ENCODE measurements at places on chromosomes 4 and X.

DNA sequence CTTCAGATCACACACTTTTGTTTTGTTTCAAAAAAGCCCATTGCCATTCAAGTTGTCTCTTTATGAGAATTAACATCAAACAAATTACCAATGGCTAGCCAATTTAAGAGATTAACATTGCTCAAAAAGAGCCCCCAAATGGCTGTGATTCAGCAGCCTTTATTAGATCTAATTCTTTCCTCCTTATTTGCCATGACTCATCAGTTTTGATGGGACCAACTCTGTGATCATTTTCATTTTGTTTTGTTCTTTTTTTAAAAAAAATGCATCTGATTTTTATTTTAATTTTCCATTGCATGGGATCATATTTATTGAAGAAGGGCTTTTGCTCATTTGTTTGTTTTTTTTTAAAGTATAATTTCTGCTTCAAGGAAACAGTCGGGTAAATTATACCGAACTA is 161.6 kb upstream of the FRMPD4 start:
- DNase-seq, result no peak

GRCh38 chr4:26337612-26338011 is 16.8 kb downstream of the RBPJ start:
- DNase-seq, result no peak

DNA sequence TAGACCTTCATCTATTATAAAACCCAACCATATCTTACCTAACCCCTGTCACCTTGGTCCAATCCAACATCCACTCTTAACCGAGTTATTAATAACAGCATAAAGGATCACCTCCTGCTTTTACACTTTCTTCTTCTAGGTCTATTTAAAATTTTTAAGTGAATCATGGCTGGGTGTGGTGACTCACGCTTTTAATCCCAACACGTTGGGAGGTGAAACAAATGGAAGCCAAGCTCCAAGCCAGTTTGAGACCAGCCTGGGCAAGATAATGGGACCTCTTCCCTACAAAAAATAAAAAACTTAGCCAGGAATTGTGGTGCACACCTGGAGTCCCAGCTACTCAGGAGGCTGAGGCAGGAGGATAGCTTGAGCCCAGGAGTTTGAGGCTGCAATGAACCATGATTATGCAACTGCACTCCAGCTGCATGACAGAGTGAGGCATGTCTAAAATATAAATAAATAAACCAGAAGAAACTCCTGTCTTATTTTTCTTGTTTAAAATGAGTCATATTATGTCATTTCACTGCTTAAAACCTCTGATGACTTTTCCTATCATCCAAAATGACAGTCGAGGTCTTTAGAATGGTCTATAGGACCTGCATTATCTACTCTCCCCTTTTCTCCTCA is 188.4 kb downstream of the GASK1B start:
- no peak for DNase-seq

DNA sequence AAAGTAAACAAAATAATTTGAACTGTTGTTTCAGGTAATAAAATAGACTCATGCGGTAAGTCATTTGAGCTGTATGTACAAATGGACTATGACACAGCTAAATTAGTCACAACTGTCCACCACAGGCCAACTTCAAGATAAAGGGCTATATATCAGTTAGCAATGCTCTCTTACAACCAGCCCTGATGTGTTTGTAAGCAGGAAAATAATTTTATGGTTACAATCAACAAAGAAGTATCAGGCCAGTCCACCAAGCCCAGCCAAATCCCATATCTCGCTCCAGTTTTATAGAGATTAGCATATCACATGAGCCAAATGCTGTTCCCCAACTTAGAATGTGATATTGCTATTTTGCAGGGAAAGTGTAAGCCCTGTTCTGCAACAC is 511 bp upstream of the DUSP21 start:
- no peak for DNase-seq

DNA sequence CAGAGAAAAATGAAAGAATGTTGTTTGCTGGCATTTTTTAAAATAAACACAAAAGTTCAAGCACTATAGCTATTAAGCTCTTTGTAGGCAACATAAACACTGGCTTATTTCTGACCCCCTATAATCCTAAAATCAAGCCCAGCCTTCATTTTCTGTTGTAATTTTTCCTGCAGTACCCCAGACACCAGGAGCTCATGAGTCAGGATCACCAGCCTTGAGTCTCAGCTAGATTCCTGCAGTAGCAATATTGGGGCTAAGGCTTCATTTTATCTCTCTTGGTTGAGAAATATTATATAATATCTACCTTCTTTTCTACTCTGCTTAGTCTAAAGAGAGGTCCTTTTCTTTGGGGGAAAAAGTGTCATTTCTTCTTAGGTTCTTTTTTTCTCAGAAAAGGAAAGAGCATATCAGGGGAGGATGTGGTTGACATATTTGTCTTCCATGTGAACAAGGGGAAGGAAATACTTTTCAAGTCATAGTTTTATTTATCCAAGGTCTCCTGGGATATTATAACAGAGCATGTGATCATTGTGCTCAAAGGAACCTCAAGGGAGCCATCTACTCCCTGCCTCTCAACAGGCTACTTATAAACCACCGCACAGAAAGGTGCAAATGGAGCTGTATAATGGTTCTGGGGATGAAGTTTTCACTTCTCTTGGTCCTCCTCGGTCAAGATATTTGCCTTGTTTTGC is 678.3 kb upstream of the NR3C2 start:
- DNase-seq, result no peak

DNA sequence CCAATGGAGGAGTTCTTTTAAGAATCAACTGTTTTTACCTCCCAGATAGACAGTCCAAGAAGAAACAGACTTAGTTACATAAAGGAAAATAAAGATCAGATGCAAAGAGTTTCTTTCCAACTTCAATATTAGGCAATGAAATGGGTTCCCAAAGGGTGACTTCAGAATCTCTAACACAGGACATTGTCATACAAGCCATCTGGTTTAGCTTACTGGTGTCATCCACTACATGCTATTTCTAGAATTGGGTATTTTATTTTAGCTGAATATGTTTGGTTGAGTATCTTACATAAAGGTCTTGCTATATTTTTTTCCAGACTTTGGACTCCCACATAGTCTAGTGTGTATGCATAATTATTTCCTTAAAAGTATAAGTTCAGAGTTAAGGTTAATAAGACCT is 162.1 kb upstream of the SLC7A11 start:
- no peak for DNase-seq

- DNase-seq, result no peak
These were observed 13.5 kb upstream of the VSIG4 start for GRCh38 chrX:66053414-66053813.

- no peak for DNase-seq
These were observed 15.1 kb upstream of the INTS6L start for GRCh38 chrX:135505351-135505750.

DNA sequence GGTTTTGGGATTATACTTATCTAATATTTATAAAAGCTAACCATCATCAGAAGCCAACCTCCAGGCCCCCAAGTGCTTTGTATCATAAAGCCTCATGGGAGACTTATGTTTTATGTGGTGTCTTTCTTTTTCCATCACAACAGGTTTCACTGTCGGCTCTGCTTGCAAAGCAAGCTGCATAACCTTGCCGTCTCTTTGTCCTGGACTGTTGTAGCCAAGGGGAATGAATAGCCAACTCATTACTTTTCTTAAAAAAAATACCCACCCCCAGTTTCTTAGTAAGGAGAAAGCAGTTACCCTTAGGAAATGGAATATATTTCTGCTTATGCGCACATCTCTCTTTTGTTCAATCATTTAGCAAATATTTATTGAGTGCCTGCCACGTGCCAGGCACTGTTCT is 40.7 kb downstream of the FAM184B start:
- DNase-seq, result no peak

DNA sequence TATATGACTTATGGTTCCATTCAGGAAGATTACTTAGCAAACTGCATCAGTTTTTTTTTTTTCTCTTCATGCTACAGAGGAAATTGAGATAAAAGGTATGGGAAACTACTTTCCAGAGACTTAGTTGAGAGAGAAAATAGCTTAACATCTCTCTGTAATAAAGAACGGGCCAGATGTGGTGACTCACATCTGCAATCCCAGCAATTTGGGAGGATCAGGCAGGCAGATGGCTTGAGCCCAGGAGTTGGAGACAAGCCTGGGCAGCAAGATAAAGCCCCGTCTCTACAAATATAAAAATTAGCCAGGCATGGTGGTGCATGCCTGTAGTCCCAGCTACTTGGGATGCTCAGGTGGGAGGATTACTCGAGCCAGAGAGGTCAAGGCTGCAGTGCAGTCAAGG is 271.2 kb upstream of the TENM3 start:
- DNase-seq, result no peak

DNA sequence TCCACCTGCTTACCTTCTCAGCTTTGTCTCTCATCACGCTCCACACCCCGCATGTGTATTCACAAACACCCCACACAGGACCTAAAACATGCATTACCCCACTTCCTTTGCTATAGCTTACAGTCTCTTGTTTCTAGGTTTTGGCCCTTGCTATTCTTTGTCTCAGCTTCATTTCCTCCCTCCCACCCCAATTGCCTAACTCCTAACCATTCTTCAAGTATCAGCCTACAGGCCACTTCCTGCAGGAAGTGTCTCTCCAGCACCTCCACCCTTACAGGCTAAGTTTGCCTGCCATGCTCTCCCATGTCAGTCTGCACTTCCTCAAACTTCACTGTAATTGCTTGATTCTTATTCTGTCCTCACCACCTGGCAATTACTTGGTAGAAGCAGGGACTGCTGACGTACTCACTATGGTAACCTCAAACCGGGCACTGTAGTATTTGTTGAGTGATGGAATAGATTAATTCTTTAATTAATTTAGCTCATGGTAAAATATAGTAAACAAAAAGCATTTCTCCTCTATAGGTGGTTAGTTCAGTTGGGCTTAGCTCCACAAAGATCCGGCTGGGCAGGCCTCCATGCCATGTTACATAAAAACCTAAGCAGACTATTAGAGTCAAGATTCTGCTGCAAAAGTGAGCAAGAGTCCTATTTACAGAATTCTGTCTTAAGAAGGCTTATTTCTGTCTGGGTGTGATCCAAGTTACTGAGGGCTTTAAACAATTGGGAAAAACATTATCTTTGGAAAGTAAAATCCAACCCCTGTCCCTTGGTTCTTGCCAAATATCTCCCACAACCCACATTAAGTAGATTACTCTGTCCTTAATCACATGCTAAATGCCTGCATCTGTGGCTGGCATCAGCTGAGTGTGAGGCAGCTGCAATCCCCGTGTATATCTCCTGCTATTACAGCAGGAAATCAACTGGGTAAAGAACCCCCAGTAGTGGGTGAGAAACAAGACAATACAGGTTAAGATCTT is 124.7 kb upstream of the CPEB2 start:
- DNase-seq, result no peak

- DNase-seq, result no peak
These were observed 270.6 kb downstream of the BANK1 start for GRCh38 chr4:102061133-102061532.

DNA sequence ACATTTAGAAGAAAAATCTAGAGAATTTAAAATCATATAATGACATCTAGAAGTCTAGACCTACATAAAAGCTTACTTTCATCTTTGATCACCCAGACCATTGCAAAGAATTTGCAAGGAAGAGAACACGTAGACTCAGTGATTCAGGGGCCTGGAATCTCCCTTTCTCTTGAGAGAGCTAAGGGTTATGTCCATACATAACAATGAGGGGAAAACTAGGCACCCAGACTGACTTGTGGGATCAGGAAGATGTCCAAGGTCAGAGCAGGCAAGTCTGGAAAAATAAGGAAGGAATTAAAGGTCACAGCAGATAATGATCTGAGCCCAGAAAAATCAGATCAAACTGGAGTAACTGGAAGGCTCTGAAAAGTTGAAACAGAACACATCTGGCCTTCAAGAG is 198.4 kb upstream of the SFRP2 start:
- DNase-seq, result no peak

DNA sequence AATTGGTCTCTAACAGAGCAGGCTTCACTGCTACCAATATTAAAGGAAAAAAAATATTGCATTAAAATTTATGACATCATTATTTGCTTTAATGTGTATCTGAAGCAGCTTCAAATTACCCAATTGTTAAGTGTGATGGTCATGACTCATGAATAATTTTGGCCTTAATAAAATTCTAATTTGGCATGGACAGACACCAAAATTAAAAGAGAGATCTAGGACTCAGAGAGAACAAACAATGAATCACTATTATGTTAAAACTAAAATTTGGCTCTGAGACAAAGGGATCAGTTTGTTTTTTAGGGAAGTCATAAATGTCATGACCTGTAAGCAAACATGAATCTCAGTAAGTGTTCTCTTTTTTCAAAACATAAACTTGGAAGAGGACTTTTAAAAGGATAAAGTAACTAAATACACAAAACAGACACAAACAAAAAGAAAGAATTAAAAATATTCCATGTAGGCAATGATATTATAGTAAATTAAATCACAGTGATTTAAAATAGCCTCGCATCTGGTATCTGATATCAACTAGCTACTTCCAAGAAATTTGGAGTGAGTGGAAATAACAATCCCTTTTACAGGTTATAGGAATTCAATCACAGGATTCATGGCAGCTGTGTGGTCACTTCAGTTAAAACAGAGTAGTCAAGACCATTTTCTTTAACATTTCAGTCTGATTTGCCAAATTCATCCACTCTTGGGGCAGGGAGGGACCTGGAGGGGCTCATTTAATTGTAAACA is 11.6 kb downstream of the VEGFC start:
- no peak for DNase-seq

- no peak for DNase-seq
These were observed 999.1 kb downstream of the STPG2 start for GRCh38 chr4:97144199-97144598.

DNA sequence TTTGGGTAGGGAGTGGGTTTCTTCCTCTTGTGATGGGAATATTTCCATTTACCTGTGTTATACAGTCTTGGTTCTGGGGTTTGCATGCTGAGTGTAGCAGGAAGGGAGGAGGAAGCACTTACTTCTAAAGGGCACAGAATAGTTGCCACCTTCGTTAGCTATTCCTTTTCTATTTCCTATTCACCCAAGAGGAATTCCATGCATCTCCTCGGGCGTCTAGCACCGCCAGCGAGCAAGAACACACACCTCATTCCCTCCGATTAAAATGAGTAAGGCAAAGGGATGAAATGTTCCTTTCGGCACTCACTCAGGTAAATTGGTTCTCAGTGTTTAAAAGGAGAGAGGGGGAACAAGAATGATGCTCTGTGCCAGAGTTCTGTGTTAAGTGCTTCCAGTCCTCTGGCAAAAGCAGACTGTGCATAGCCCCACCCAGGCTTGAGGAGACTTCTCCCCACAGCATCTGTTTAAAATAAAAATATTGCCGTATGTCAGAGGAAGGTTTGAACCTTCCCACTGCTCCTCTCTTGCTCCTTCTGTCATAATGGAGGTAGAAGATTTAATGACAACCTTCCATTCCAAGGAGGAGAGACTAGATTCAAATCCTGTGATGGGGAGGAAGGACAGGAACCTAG is 351.4 kb downstream of the PTTG2 start:
- no peak for DNase-seq

DNA sequence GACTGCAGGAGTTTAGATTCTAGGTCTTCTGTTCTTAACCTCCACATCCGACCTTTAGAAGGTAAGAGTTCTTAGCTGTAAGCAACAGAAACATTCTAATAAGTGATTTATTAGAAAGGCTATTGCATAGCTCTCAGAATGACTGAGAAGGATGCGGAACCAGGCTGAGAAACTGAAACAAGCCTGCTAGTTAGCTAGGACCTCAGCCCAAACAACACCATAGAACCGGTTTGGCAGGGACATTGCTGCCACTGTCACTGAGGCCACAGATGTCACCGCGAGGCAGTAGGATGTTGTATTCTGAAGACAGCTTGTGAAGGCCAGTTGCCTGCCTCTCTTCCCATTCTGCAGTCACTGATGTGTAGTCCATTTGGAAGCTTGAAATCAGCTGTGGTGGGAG is 160.0 kb upstream of the ARX start:
- no peak for DNase-seq

GRCh38 chr4:179196511-179196910 is 1754.3 kb upstream of the AGA start:
- no peak for DNase-seq

- no peak for DNase-seq
These were observed 123.1 kb upstream of the SLC34A2 start for GRCh38 chr4:25532591-25532990.
